ENCODE measurements at places on chromosomes 7 and 10.

DNA sequence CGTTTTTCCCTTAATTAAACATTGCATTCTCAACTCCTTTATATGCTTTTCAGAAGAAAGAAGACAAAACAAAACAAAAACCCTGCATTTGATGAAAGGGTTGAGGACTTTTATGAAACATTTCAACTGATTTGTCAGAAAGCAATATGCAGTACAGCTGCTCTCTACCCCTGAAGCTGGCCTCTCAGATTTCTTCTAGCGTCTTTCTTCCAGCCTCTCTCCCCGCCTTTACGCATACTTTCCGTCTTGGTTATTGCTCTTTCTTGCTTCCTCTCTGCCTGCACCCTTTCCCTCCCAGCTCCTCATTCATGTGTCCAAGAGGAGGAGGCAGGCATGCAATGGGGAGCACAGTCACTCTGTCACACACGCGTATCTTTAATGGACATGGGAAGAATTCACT lies 91.0 kb upstream of the COL1A2 start:
- no peak for DNase-seq

DNA sequence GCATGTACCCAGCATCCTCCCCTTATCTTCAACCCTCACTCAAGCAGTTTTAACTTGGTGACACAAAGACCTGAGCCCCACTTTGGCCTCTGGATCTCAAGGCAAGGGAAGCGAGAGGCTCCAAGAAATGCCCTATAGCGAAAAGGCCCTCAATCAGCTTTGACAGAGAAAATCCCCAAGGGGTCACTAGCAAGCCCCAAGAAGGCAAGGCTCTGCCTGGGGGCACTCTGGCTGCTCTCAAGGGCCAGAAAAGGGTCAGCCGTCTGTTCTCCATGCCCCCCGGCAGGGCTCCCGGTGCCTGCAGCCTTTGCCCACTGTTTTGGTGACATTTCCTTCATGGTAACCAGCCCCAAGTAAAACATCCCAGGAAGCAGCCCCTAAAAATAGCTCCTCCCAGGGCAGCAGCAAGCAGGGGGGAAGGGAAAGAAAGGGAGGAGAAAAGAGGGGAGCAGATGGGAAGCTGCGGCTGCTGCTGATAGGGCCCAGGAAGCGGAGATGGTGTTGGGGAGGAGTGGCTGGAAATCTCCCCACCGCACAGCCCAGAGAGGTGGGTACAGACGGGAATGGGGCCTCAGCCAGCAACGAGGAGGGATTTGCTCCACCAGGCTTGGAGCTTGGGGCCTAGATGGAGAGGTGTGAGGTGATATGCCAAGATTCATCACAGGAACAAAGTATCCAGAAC lies 7.1 kb downstream of the CAMK2G start:
- no peak for DNase-seq

DNA sequence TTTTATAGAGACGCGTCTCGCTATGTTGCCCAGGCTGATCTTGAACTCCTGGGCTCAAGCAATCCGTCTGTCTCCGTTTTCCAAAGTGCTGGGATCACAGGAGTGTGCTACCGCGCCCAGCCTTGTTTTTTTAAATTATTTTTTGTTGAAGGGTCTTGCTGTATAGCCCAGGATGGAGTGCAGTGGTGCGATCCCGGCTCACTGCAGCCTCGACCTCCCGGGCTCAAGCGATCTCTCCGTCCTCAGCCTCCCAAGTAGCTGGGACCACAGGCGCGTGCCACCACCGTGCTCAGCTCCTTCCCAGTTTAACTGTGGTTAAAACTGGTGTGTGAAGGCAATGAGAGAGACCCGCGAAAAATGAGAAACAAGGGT lies 11.0 kb upstream of the HNRNPF start:
- DNase-seq = no peak

DNA sequence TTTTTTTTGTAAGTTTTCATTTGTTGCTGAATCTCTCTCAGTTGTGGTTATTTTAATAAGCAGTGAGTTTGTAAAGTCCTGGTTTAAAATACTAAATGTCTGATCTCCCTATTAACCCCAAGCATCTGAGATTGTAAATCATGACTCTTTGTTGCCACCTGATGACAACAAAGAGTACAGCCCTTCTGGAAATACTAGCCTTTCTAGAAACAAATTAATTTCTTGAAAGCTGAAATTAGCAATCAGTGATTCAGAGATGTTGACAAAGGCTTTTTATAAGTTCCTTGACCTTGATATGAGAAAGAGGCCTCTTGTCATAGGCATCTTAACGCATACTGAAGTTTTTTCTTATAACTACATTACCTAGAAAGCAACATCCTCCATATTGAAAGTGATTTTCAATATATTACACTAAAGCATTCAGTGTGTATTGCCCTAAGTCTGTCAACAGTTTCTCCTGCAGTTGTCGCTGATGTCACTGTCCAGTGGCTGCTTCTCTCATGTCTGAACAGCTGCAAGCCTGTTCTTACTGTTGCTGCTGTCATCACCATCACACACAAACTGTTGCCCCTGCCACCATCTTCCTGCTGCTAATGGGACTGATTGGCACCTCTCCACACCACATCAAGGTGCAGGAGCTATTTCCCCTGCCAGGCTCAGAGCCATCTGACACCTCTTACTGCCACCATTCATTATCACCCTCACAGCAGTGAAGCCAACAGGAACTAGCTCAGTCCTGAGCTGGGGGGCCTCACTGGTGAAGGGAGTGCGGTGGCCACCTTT lies 95.1 kb upstream of the LRGUK start:
- no peak for DNase-seq

DNA sequence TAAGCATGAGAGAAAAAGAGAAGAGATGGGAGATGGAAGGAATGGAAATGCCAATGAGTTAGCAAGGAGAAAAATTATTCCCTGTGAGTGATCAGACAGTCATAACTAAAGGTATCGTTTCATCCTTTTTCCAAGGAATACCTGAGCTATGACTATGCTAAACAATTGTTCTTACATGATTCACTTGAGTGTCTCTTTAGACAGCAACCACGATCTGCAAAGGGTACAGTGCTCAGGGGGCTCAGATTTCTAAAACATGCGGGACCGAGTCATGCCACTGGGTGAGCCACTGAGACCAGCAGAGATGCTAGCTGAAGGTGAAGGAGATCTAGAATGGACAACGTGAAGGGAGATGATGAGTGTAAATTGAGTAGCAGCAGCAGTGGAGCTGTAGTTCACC lies 78.0 kb upstream of the CTTNBP2 start:
- DNase-seq = no peak

GRCh38 chr7:371119-371778 lies 81.3 kb downstream of the FOXL3 start:
- no peak for DNase-seq

DNA sequence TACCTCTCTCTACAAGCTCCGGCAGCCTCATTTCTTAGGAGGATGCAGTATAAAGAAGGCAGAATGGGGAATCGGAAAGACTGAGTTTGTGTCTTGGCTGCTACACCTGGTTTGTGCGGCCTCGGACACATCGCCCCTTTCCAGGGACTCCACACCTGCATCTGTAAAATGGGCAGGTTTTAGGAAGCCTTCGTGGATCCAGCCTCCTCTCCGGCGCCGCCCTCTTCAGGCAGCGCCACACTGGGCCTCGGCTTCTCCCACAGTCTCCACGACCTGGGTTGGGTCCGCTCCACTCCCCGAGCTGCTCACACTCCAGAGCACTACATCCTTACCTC lies 341 bp downstream of the GOT1 start:
- DNase-seq = no peak

GRCh38 chr7:148042935-148043631 lies 547.5 kb upstream of the C7orf33 start:
- no peak for DNase-seq

DNA sequence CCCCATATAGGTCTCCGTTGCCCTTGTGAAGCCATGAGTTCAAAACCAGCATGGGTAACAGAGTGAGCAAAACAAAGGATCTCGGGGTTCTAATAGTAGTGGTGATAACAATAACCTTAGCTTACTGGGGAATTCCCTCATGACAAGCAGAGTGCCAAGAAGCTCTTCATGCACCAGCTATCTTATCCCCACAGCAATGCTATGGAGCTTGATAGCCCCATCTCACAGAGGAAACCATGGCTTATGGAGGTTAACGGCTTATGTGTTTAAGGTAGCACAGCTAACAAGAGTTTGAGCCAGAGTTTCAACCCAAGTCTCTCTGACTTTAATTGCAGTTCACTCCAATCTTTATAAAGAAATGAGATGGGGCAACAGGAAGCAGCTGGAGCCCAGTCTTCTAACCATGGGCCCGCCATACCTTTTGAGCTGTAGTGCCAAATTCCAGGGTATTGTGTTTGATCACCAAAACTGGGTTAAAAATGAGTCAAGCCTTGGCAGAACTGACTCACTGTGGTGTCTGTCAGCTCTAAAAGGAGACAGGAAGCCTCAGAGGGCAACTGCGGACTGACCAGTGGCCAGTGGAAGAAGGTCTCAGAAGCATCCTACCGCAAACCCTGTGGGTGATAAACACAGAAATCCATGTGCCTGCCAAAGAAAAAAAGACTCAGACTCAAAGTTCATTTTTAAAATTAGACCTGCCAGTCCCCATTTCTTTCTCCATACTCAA lies 16.5 kb upstream of the PLAU start:
- peak; percentile 97 for DNase-seq

DNA sequence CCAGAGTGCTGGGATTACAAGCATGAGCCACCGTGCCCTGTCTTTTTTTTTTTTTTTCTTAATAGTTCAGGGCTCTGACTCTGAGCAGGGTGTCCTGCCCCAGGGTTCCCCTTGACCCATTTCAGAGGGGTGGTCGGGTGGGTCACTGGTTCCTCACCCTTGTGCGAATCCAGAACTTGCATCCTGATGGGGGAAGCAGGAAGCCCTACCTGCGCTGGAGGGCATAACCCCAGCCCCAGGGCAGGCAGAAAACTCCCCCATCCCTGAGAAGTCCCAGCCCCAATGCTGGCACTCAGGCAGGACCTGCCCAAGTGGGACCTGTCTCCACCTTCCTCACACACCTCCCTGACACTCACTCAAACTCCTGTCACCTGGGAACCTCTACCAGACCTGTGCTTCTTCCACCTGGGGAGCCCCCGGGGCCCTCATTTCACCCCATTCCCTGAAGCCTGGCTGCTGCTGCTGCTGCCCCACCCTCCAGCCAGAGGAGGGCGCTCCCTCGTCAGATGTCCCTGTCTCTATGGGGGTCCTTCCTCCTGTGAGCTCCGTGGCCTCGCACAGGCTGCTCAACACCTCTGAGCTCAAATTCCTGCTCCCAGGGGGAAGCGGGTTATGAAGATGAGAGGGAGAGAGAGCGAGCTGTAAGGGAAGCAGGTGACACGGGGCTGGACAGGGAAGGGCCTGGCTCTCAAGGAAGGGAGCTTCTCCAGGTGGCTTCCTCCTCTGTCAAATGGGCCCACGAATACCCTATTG lies 15.1 kb upstream of the ZNF273 start:
- no peak for DNase-seq

GRCh38 chr10:29841724-29842649 lies 207.2 kb upstream of the SVIL start:
- DNase-seq = peak; percentile 80

GRCh38 chr10:132715776-132716680 lies 69.9 kb downstream of the NKX6-2 start:
- no peak for DNase-seq

GRCh38 chr10:107915215-107915610 lies 750.7 kb upstream of the SORCS1 start:
- DNase-seq = peak; percentile 0

DNA sequence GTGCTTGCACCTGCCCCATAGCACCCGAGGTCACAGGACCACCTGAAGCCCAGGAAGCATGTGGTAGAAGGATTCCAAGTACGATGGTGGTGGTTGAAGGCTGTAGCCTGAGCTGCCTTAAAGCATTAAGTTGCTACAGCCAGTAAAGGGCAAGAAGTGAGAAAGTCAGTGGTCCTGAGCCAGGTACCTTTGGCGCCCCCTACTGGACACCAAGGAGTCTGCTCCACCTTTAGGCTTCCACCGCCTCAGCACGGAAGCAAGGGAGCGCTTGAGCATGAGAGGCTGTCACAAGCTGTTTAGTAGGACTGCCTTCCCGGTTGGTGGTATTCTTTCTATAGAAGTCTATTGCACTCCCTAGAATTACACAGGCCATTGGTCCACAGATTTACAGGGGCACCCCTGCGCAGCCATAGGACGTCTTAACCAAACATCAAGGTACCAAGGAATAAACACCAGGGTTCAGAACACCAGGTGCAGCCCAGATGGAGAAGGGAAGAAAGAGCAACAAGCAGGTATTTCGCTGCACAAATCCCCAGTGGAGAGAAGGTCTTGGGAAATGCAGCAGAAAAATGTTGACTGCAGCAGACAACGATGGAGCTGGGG lies 2.2 kb downstream of the CRTAC1 start:
- peak; percentile 57 for DNase-seq

GRCh38 chr10:62029401-62029800 lies 127.9 kb downstream of the ARID5B start:
- no peak for DNase-seq

DNA sequence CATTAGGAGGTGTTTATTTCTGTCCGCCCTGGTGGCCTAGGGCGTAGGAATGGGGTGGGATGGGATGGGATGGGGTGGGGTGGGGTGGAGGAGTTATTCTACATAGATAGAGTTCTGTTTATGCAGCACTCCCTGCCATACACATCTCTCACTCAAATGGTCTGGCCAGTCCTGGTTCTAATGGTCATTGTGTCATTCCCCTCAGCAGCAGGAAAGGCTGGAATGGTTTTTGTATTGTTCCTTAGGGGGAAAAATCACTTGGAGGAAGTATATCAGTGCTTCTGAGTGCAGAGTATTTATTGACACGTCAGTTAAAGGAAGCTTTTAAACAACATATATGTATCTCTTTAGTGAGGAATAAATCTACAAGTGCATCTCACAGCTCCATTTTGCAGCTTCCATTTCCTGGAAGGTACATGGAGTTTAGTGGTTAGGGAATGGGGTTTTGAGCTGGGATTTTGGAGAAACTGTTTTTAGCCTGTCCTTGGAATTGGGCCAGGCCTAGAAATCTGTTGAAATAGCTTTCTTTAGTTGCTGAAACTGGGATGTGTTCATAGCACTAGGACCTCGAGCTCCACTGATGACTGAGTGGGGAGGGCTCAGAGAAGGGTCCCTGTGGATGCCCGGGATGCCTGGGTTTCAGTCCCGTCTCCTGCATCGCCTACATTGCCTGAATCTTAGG lies 8.3 kb downstream of the TSPAN14 start:
- DNase-seq = no peak

GRCh38 chr7:15326044-15326644 lies 235.7 kb downstream of the AGMO start:
- DNase-seq = peak; percentile 67

DNA sequence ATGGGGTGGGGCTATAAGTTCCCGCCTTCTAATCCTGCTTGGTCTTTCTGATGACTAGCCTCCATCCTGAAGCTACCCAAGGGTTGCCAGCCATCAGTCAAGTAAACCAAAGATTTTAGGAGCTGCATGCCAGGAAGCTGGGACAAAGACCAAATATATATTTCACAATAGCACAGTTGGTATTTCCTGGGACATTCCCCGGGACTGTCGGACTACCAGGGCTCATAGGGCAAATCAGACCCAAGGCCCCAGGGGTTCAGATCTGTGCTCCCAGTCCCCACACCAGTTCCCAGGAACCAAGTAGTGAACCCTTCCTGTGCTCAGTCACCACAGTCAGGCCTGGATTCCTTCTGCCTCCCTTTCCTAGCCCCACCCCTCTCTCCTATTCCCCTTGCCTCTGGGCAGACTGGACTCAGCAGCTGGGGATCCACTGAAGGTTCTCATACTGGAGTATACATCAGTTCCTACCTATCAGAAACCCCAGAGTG lies 5.7 kb upstream of the CXCL12 start:
- no peak for DNase-seq

GRCh38 chr7:73512018-73512780 lies 9.9 kb downstream of the BAZ1B start:
- DNase-seq = peak; percentile 7

- no peak for DNase-seq
Observed at GRCh38 chr7:102859084-102859798, 53.6 kb upstream of the LRRC17 start.

Data from lung microvascular endothelial cell (primary cell).